ENCODE measurements at places on chromosomes 7 and 10.

DNA sequence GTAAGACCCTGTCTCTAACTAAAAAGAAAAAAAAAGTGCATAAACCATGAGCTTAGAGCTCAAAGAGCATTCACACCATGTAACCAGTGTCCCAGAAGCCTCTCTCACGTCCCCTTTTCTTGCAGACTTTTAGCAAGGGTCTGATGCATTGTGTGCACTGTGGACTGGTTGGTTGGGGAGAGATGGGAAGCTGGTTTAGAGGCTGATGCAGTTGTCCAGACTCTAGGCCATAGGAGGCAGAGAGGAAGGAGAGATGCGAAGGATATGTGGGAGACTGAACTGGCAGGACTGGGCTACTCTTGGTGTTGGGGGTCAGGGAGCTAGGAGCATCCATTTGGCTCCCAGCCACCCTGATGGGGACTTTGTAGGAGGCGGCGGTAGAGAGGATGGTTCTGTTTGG, 1.8 kb downstream of the SSC4D start:
- DNase-seq: no peak

DNA sequence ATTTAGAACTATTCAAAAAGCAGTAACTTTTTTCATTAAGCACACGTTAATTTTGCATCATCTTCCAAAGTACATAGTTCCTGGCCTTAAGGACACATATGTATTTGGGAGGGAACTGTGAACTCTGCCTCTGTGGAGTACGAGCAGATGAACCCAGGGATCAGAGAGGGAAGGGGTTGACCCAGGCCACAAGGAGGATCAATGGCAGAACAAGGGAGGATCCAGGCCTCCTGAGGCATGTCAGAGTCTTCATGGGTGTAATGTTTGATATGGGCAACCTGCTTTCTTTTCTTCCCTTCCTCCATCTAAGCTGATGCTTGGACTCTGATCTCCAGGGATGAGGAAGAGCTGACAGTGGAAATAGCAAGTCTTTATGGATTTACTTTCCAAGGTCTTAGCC, 164.0 kb downstream of the SH2D4B start:
- DNase-seq: no peak

DNA sequence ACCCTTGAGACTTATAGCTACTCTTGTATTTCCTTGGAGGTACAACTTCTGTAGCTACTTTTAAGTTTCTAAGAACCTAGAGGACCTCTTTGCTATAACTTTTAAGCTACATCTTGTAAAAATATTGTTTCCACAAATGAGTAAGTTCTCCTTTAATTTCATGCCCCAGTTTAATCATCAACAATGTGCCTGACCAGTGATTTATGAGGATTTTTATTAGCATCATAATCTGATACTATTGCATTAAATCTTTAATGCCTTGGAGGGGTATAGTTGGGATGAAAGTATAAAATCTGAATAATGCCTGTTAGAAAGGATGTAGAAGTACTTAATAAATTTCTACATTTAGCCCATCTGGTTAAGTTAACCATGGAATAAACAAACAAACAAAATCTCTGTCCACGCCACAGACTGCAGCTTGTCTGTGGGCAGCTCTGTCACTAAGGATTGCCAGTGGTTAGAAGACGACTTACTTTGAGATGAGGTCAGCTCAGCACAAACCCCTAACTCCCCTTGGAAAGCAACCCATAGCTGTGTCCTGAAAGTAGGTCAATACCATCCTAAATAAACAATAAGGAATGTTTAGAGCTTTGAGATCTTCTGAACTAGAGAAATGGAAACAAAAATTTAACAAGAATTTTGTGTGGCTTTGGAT, 18.3 kb downstream of the UBE2D1 start:
- DNase-seq: no peak

DNA sequence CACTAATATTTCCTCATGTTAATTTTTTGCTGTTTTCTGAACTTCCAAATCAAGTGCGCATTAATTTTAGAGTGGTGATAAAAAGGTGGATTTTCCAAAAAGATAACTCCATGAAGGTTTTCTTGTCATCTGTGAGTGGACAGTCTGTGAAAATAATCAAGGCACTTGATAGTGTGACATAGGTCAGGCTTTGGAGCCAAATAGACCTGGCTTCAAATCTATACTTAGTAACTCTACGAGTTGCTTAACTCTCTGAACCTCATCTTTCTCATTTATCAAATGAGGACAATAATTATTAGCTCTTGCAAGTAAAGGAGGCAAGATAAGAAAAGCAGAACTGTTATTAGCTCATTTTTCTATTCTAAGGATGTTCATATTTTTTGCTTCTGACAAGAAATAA, 24.7 kb upstream of the MET start:
- no peak for DNase-seq

- no peak for DNase-seq
Observed at GRCh38 chr10:30048768-30049517, 10.4 kb downstream of the JCAD start.

DNA sequence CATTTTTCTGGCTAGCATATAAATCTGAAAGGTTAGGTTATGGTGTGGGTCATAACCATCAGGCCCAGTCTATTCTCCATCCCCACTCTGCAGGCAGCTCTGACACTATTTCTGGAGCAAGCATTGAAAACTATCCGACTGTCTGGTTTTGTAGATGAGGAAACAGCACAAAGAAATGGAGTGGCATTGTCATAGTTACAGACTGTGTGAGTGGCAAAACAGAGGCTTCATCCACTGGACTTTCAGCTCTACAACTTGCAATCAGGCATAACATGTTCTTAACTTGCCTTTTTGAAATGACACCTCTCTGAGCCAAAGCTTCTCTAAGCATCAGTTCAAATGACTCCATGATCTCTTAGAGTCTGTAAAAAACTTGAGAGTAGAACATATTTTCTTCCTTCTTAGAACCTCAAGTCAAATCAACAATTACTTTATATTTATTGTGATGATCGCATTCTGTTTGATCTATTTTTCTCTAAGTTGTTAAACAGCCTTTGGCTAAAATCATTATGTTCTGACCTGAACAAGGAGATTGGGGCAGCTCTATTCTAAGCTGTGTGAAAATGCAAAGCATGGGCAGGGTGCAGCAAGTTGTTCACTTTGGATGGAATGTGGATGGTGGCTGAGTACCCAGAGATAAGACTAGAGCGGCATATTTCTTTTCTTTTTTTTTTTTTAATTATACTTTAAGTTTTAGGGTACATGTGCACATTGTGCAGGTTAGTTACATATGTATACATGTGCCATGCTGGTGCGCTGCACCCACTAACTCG, 68.5 kb downstream of the LRRC4 start:
- no peak for DNase-seq

- no peak for DNase-seq
Observed at GRCh38 chr7:46738796-46739195, 817.7 kb upstream of the IGFBP3 start.

GRCh38 chr10:79055892-79056291, 12.9 kb upstream of the ZMIZ1 start:
- no peak for DNase-seq

GRCh38 chr10:103748020-103748419, 107.4 kb downstream of the SH3PXD2A start:
- no peak for DNase-seq

GRCh38 chr7:29194206-29194593, 375 bp upstream of the CHN2 start:
- DNase-seq: peak; percentile 11

DNA sequence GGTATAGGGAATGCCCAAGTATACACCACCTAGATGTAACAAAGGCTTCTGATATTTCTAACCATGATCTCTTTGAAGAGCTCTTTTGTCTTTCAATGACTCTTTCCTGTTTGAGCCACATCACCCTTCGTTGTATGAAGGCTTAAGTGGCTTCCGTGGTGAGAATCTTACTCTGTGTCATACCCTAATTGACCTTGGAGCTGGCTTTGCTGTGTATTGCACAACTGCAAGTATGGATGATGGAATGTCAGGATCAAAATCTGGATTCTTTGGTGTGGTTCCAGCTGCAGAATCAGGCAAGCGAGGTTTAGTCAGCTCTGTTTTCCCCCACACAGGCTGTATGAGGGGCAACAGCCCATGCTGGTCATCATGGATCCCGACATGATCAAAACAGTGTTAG, 16.0 kb downstream of the CYP3A43 start:
- no peak for DNase-seq

DNA sequence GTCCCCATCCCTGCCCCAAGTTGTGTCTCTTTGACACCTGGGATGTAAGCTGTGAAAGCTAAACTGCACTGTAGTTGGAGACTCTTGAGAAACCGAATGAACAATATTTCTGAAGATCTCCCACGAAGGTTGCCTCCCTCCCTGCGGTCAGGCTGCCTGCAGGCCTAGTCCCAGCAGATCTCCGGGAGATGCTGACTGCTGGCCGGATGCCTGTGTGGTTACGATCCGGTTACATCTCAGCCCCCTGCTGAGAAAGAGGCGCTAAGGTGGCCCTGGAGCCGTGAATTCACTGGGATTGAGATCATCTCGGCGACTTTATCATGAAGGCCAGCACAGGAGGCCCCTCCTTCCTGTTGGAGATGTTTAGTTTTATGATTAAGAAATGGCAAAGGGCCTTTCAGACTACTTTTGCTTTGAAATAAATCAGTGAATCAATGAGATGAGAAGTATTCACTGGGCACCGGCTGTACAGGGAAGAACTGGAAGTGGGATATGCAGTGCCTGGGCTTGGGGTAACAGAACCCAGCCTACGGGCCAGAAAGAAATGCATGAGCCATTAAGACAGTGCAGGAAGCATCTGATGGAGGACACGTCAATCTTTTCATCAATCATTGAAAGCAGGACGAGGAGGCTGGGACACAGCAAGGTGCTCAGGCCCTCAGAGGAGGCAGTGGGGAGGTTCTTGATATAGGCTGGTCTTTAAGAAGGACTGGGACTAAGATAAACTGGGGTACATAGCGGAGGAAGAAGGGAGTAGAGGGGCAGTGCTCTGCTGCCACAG, 177.6 kb downstream of the PRKAG2 start:
- no peak for DNase-seq

DNA sequence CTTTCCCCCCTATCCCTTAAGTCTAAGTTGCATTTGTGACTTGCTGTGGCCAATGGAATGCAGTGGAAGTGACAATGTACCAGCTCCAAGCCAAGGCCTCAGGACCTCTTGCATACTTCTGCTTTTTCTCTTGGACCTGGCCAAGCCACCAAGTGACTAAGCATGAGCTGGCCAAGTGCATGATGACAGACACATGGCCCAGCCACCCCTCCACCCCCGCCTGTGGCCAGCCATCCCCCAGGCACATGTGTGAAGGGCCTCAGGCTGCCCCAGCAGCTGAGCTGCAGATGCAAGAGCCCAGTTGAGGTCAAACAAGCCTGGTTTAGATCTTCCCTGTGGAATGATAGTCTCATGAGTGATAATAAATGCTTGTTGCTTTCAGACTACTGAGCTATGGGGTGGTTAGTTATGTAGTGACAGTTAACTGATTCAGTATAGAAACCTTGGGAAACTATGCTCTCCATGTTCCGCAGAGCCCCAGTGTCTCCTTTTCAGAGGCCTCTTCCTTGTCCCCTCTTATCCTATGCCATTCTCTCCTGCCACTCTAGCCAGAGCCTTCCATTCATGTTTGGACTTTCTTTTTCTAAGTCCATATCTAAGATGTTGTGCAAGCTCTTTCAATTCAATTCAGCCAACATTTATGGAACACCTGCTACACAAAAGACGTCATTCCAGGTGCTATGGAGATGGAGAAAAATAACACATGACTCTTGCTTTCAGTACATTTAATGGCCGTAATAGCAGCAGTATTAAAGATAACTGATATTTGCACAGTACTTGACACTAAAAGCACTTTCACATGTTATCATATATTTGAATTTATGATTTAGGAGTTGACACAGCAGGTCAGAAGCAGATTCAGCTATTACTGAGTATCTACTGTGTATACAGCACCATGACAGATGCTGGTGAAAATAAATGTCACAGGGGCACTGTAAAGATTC, 55.5 kb upstream of the LOXL4 start:
- peak; percentile 25 for DNase-seq

DNA sequence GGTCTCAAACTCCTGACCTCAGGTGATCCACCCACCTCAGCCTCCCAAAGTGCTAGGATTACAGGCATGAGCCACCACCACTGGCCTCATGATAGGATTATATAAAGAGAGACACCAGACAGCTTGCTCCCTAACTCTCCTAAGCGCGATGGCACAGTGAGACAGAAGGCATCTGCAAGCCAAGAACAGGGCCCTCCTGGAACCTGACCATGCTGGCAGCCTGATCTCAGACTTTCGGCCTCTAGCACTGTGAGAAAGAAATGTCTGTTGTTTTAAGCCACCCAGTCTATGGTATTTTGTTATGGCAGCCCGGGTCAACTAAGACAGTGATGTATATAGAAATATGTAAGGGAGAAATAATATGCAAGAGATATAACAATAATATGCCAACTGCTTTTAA, 51.2 kb downstream of the SRPK2 start:
- DNase-seq: peak; percentile 46

GRCh38 chr7:132131196-132131595, 445.1 kb downstream of the PLXNA4 start:
- no peak for DNase-seq

GRCh38 chr10:1754506-1755153, 17.3 kb upstream of the ADARB2 start:
- DNase-seq: peak; percentile 88

DNA sequence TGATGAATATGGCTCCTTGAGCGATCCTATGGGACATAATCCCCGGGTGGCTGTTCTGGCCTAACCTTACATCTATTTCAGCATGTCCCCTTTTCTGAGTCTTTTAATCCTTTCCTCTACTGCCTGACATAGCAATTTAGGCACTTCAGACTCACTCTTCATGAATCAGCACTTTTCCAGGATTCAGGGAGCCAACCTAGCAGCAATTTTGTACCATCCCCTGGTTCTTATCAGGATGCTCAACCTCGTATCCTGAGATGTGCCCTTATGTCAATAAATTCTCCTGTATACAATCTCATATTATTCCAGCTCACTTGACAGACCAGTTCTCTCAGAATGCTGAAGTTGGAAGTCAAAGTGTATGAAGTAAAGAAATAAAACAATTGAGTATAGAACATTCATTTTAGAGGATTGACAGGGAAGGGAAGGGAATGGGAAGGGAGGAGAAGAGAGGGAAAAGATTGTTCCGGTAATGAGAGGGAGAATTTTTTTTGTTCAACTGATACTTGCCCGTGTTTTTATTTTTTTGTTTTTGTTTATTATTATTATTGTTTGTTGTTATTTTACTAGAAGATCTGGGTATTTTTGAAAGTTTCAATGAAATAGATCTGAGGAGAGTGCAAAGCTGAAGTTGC, 8.2 kb upstream of the ZC3HAV1 start:
- DNase-seq: no peak

GRCh38 chr10:108567899-108568752, 1355.2 kb downstream of the XPNPEP1 start:
- DNase-seq: no peak
